ENCODE measurements at places on chromosomes 16 and 17. TPM values are rescaled to one million over a fixed set of nuclear protein-coding genes. Genes with fewer than 3 reads are reported as not detected.

AXIN2 gene
- polyA plus RNA-seq: 18.1 TPM

DNA sequence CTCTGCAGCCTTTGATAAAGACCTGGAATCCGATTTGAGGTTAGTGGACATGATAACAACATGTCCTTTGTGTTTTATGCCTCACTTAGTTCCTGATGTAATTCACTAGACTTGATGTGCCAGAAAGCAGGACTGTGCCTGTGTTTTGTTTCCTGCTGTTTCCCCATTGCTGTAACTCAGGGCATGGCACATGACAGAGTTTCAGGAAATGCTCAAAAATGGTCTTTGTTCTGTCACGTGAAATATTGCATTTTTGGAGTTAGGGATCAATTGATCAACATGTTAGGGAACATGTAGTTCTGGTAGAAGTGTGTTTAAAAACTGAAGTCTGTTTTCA lies 32.8 kb downstream of the DHX38 start:
- no peak for DNase-seq

- no peak for DNase-seq
These were observed 29.7 kb downstream of the BRIP1 start for GRCh38 chr17:61833536-61834193.

DNA sequence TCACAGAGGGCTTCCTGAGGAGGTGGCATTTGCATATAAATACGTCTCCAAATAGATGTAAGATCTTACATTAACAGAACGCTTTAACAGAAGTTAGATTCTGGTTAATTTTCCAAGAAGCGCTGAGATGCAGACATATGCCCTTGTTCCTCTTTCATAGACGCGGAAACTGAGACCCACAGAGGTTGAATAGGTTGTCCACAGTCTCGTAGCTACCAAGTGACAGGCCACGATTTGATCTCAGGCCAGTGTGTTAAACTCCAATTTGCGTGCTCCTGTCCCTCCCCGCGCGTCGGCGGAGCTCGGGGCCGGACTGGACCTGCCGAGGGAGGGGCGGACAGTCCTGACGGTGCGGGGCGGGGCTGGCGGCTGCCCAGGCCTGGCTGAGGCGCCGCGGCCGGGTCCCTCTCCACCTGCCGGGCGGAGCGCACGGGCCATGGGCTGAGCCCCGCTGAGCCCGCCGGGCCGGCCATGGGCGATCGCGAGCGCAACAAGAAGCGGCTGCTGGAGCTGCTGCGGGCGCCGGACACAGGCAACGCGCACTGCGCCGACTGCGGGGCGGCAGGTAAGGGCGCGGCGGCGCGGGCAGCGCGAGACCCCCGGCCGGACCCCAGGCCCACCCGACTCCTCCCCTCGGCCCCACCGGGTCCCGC lies at the start of gene ADAP2:
Gene ADAP2 (plus strand): TSS at position 402 of the 653 bp plus-strand sequence. CDS start 70 bp downstream, at position 472.
- peak; percentile 46 for DNase-seq

ZG16B gene
- polyA plus RNA-seq: 1.8 TPM

CCDC144A gene
- polyA plus RNA-seq: 8.9 TPM

DNA sequence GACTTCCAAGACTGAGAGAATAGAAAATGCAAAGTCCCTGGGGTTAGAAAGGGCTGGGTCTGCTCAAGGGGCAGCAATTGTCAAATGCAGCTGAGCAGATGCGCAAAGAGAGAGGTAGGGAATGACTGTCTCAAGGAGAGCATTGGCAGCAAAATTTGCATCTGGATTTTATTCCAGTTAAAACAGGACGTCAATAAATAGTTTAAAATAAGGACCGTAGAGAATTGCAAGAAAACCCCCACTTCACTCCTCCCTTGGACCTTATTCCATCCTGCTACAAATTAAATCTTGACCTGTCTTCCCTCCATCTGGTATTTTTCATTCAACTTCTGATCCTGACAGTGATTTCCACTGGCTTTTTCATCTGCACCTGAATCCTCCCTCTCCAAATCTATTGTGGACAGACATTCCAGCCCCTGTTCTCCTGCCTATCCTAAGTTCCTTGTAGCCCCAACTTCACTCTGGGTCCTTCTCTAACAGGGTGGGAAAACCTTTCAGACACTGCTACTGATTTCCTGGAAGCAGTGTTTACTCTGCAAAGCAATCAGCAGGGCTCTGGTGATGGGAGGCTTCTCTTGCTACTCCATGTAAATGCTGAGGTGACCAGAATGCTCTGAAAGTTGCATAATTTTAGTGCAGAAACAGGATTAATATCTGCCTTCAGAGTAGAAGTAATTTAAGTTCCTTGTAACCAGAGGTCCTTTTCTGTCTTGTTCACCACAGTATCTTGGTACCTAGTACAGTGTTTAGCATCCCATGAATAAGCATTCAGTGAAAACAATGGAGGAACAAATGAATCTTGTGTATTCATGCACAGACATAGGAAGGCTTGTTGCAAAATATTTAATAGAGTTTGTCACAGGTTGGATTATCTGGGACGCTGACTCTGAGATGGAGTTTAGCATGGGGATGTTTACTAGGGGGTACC lies 79.2 kb downstream of the CDH11 start:
- DNase-seq: no peak

- DNase-seq: no peak
These were observed 152.9 kb downstream of the CBLN1 start for GRCh38 chr16:49128740-49129139.

DNA sequence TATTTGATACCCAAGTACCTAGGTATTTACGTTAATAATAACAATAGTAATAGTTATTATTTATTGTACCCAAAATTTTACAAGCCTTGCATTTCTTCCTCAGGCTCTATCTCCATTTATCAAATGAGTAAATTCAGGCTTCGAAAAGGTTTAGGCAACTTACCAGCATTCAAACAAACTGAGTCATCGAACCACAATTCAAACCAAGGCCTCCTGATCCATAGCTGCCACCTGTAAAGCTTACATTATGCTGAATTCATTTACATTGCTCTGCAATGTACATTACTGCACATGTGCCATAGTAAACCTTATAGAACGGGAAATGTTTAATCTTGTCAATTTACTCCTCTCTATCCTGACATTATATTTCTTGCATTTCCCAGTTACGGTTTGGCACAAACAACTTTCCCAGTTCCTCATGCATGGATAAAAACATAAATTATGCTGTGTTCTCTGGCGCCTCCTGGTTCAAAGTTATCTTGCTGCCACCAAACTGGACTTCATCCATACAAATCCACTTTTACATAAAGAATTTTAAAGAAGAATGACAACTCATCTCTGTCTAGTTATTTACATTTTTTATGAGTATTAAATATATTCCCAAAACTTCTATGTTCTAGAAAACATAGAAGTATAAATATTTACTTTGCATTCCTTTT lies 360.6 kb upstream of the SOX9 start:
- peak; percentile 25 for DNase-seq

DNA sequence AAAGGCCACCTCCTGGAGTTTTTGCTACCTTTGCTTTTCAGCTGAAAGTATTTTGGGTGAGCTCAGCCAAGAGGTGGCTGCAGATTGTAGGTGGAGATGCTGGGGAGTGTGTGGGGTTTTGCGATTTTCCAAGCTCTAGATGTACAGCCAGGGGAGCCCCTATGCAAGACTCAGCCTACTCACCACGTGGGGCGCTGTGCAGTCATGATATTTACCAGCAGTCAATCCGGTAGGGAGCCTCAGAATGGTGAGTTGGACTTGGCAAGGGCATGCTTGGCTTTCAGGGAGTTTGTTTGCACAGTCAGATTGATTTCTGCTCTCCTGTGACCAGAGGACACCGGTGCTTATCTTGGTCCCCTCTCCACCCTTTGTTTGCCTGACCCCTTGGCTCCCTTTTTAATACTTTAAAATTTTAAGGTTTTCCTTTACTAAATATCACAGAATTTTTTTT lies 175.3 kb downstream of the UTP18 start:
- peak; percentile 64 for DNase-seq

GRCh38 chr17:50518384-50519023 lies 10.3 kb downstream of the MYCBPAP start:
- DNase-seq: peak; percentile 60

- DNase-seq: no peak
These were observed 24.8 kb upstream of the NDRG4 start for GRCh38 chr16:58475091-58475619.

DNA sequence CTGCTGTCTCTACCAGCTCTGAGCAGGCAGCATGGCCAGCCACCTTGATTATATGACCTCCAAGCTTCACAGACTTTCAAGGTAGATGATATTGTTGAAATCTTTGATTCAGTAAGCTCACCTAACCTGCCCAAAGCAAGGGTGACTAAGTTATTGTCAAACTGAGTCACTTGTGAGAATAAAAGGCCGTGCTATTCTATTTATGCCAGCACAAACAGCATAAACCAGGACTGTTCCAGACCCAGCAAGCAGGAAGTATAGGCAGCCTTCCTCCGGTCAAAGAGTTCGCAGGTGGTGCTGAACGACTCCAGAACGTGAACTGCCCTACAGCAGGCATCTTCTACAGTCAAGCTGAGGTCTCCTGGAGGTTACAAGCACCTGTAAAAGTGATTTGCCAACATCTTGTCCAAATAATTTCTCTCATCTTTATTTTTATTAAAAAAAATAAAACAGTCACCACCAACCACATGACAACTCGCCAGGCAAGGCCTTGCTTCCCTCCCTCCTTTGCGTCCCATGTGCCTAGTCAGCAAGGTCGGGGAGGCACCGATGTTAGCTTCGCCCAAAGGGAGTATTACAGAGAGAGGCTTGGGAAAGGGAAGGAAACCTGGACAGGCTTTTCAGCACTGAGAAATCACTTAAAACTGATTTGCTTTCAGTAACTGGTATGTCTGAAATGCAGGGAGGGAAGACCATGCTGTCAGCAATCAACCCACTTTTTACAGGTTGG lies 10.8 kb downstream of the ARL2BP start:
- DNase-seq: no peak

CHST5 gene
- 0.26 TPM for polyA plus RNA-seq

DNA sequence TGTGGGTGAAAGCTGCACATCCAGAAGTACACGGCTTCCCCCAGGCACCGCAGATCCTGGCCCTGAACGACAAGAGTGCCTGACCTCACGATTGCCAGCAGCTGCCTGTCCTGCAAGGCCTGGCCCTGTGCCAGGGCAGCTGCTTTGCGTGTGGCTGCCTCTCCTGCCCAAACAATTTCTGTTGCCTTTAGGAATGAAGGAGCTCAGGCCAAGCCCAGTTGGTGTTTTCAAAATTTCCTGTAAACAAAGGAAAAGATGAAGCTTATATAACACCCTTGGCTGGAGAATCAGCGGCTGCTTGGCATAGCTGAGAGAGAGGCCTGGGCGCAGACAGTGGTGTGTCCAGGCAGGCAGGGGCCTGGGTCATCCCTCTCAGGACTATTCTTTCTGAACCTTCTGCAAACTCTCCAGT lies 11.7 kb upstream of the SLC47A2 start:
- DNase-seq: peak; percentile 89

CCL3 gene
- polyA plus RNA-seq: 6.2 TPM

TVP23C gene
- polyA plus RNA-seq: 6.3 TPM

GRCh38 chr16:86248310-86248905 lies 261.9 kb upstream of the FOXF1 start:
- no peak for DNase-seq

DNA sequence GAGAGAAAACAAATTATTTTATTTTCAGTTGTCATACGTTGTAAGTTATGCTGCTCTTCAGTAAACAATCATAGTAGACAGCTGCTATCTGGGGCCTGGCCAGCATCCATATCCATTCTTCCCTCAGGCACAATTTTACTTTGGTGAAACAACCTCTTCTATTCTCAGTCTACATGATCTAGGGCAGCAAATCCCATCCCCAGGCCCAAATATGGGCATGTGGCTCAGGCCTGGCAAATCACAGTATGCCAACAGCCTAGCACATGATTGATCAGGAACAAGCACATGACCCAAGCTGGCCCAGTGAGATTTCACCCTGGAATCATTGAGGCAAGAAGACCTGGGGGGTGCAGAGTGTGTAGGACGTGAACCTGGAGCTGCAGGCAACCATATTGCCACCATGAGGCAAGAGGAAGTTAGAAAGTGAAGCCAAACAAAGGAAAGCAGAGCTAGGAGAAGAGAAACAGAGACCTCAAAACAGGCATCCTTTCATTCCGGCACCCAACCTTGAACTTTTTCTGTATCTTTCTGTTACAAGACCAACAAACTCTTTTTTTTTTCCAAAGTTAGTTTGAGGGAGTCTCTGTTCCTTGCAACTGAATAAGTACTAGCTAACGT lies 10.3 kb upstream of the ABCC12 start:
- DNase-seq: no peak

- DNase-seq: no peak
These were observed 44.7 kb downstream of the NEUROD2 start for GRCh38 chr17:39562976-39563375.

GRCh38 chr17:28963055-28963611 lies 11.8 kb upstream of the PHF12 start:
- DNase-seq: no peak

DNA sequence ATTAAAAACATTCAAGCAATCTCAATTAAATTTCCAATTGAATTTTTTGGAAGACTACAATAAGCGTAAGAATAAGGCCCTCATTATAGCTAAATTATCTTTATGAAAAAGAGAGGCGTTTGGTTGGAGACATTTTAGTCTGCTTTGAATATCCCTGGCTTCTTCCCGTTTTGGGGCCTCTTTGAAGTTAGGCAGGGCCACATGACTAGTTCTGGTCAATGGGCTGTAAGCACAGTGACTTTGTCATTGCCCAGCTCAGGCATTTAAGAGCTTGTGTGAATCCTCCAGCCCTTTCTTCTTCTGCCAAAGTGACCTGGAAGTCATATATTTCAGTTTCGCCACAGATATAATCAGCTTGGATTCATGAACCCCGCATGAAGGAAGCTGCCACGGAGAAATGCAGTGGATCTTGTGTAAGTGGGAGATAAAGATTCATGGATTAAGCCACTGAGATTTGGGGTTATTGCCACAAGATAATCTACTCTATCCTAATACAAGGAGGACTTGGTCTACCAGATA lies 21.7 kb upstream of the UBTF start:
- DNase-seq: no peak

GRCh38 chr16:50261707-50262235 lies 4.6 kb upstream of the ADCY7 start:
- no peak for DNase-seq
